CD8-positive, alpha-beta memory T cell (primary cell): ENCODE measurements at places on chromosomes 1 and 21. TPM values are rescaled to one million over a fixed set of nuclear protein-coding genes. Genes with fewer than 3 reads are reported as not detected.

DNA sequence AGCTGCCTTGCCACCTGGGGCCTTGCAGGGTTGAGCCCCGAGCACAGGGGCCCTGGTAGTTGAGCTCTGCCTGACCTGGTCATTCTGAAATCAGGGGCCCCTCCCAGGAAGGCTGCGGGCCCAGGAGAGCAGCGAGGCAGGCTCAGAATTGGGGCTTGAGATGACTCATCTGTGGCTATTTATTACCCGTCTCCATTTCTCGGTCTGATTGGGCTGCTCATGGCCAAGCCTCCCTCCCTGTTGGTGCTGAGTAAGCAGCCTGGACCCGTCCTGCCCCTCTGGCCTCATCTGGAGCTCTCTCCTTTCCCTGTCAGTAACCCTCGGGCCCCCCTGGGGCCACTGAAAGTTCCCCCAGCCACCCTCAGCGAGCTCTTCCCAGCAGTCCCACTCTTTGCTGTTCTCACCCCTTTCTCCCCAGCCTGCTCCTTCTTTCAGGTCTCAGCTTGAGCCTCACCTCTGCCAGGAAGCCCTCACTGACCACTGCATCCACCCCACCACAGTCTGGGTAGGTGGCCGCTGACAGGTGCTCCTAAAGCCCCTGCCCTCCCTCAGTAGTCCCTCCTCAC lies 11.0 kb upstream of the TNFRSF8 start:
- H3K4me3 ChIP-seq: no peak overlapping the region
- no peaks in the 10 kb centered on the region for H3K27me3 ChIP-seq
- H3K36me3 ChIP-seq: no peaks in the 10 kb centered on the region
- no peak for DNase-seq
- H3K27ac ChIP-seq: peak overlapping the region; percentile 43
- H3K4me1 ChIP-seq: peaks cover 18% of the 10 kb centered on the region

DNA sequence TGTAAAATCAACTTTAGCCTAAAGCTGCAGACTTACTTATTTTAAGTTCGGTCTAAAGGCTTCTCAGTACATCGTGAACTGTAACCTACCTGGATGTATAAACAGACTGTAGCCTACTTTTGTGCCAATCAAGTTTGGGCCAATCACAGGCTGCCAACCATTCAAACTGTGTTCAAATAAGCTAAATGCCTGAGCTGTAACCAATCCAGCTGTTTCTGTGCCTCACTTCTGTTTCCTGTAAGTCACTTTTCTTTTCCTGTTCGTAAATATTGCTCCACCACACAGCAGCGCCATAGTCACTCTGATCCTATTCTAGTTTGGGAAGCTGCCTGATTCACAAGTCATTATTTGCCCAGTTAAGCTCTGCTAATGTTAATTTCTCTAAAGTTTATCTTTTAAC lies 37.5 kb upstream of the SLAMF9 start:
- no peak overlapping the region for H3K4me3 ChIP-seq
- no peaks in the 10 kb centered on the region for H3K4me1 ChIP-seq
- no peak overlapping the region for H3K27ac ChIP-seq

GRCh38 chr1:24639881-24640280 lies 3.2 kb upstream of the SRRM1 start:
- no peak overlapping the region for H3K4me3 ChIP-seq
- H3K27ac ChIP-seq: no peak overlapping the region
- DNase-seq: no peak
- peaks cover 18% of the 10 kb centered on the region for H3K4me1 ChIP-seq
- peaks cover under 1% of the 10 kb centered on the region for H3K36me3 ChIP-seq

The PRDM2 gene
- total RNA-seq: 70.1 TPM

The APCS gene
- total RNA-seq: not detected
